ENCODE measurements at places on chromosomes 1 and 21.

GRCh38 chr1:185317886-185318310 lies 855 bp upstream of the IVNS1ABP start:
- no peak for DNase-seq

GRCh38 chr1:223259462-223259861 lies 104.5 kb downstream of the SUSD4 start:
- no peak for DNase-seq

DNA sequence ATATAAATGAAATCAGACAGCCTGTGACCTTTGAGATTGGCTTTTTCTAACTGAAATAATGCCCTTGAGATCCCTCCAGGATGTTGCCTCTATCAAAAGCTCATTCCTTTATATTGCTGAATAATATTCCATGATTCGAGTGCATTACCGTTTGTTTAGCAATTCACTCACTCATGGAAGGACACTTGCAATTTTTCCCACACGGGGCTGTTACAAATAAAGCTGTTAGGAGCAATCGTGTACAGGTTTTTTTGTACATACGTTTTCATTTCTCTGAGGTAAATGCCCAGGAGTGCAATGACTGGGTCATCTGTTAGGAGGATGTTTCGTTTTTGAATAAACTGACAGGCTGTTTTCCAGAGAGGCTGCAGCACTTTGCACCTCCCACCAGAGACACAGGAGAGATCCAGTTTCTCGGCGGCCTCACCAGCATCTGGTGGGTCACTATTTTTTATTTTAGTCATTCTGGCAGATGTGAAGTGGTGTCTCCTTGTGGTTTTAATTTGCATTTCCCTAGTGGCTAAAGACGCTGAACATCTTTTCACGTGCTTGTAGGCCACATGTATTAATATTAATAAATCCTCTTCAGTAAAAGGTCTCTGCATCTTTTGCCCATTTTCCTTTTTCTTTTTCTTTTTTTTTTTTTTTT lies 11.0 kb downstream of the PRDM15 start:
- DNase-seq: no peak

DNA sequence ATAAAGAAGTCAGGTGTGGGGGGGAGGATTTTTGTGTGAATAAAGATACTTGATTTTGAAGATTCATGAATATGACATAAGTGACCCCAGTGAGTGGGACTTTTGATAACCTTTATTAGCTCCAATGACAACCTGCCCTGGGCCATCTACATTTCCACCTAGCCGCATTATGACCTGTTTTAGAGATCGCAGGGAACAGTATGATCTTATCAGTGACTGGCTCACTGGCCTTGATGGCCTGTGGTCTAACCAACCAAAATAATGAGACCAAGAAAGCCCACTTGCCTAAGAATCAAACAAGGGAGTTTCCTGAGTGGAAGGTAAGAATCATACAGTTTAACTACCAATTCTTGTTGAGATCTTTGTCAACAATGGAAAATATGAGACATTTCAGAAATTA lies 1.8 kb downstream of the ELAPOR1 start:
- no peak for DNase-seq

GRCh38 chr1:114229368-114229767 lies 75.7 kb upstream of the SYT6 start:
- DNase-seq: no peak

DNA sequence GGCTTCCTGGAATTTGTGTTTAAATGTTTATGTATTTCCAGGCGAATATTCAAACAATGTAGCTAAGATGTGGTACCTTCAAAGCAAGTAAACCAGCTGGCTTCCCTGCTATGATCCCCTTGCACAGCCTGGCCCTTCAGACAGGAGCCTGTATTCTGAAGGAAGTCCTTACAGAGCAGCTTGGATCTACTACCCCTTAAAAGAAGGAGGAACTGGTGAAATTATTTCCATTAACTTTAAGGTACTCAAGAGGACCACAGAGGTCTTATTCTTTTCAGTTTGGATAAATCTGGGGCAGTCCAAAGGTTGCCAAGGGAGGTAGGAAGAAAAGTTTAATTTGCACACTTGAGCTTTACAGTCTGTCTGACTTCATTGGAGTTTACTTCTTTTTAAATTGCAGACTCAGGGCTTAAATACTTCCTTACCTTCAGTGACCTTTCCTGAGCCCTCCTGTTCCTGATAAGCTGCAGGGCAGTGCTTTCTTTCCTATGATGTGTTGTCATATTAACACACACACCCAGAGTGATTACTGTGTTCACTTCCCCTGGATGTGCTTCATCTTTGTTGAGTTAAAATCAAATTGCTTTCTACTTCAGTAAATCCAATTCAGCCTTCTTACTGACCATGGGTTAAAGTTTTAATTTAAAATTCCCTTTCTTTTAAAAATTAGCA lies 40.5 kb downstream of the DISC1 start:
- DNase-seq: no peak

Data from nucleus accumbens (tissue), 56 donors.